ENCODE measurements at places on chromosomes 12 and 14.

GRCh38 chr12:2270846-2271245, 218.1 kb downstream of the CACNA1C start:
- no peak for DNase-seq

DNA sequence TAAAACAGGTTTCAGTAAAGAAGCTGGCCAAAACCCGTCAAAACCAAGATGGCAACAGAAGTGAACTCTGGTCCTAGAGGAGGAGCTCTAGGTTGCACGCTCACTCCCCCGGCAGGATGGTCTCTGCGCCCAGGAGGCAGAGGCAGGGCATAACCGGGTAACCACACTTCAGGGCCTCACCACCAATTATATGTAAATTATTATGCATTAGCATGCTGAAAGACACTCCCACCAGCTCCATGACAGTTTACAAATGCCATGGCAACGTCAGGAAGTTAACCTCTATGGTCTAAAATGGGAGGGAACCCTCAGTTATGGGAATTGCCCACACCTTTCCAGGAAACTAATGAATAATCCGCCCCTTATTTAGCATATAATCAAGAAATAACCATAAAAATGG, 20.1 kb upstream of the SLC6A12 start:
- no peak for DNase-seq

DNA sequence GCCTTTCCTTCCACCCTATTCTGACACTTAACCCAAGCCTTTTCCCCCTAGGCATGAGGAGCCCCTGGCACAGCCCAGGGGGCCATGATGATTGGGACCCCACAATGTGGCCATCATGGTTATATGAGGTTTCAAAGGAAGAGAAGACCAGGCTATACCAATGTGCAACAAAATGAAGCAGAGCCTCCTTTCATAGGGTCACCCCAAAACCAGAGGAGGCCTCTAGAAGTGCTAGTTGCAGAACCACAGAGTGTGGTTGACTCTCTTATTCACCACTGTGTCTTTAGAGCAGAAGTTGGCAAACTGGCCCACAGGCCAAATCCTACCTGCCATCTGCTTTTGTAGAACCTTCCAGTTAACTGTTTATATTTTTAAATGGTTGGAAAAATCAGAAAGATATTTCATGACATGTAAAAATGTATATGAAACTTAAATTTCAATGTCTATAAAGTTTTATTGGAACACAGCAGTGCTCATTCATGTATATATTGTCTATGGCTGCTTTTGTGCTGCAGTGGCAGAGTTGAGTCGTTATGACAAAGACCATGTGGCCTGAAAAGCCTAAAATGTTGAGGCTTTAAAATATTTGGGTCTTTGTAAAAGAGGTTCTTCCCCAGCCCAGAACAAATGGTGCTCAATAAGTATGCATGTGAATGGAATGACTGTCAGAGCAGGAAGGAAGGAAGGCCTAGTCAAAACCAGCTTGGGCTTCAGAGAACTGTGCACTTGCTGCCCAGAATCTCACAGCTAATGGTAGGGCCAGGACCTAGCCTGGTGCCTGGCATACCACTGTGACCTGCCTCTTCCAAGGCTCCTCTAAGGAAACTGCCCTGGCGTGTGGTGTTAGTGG, 49.2 kb downstream of the SUSD6 start:
- DNase-seq, result no peak

DNA sequence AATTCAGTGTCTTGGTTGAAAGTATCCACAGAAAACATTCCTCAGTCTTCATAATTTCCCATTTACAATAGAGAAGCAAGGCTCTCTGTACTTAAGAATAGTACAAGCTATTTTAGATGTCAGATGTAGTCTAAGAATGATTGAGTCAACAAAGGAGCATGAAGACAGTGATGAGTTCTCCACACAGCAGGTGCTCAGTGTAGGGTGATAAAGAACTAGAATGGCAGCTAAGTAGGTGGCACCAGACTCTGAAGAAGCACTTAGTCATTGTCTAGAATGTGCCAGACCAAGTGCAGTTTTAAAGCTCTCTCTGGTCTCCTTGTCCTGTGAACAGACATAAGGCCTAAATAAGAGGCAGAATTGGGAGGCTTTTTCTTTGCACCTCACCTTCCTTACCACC, 504.6 kb downstream of the NRXN3 start:
- no peak for DNase-seq

- DNase-seq, result no peak
These were observed 3.4 kb upstream of the C3AR1 start for GRCh38 chr12:8069582-8069981.

- no peak for DNase-seq
These were observed 16.1 kb upstream of the NUAK1 start for GRCh38 chr12:106154751-106155273.

DNA sequence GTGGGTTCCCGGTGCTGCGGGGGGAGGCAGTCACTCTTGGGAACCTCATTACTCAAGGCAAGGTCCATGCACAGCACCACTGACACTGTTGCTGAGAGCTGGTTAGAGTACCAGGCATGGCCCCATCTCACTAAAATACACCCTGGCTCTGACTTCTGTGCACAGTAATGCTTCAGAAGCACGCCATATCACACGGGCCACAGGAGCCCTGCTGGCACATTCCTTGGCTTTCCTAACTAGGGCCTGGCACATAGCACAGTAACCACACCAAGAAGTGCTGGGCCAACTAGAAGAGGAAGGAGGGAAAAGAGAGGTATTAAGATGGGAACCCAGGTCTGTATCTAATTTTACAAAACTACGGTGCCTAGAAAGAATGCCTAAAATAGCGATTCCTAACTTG, 13.5 kb upstream of the RAB35 start:
- DNase-seq, result no peak
